ENCODE measurements at places on chromosomes 11 and 22. TPM values are rescaled to one million over a fixed set of nuclear protein-coding genes. Genes with fewer than 3 reads are reported as not detected.

GRCh38 chr11:81072273-81072672, 1631.4 kb upstream of the TENM4 start:
- DNase-seq = no peak

DNA sequence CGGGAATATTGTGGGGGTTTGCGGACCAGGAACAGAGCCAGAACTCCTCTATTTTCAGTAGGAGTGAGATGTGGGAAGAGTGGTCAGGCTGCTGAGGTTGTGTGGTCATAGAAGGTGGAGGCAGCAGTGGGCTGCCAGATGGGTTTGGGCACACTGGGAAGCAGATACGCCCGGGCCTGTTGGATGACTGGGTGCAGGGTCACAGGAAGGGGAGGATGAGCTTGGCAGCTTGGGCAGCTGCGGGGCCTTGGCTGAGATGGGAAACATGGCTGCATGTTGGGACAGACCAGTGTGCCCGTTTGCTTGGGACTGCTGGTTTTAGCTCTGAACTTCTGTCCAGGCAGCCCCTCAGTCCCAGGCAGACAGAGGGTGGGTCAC, 11.4 kb downstream of the SHANK3 start:
- DNase-seq = no peak

LRRC10B gene
- not detected for total RNA-seq

DNA sequence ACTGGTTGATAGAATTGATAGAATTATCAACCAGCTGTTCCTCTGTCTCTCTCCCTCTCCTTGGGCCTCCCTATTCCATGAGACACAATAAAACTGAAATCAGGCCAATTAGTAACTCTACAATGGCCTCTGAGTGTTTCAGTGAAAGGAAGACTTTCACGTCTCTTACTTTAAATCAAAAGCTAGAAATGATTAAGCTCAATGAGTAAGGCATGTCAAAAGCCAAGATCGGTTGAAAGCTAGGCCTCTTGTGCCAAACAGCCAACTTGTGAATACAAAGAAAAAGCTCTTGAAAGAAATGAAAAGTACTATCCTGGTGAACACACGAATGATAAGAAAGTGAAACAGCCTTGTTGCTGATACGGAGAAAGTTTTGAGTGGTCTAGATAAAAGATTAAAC, 16.6 kb downstream of the PIH1D2 start:
- no peak for DNase-seq

VSIG10L2 gene
- total RNA-seq = 17.2 TPM

GRCh38 chr11:102256251-102256650, 61.0 kb upstream of the BIRC3 start:
- no peak for DNase-seq

DNA sequence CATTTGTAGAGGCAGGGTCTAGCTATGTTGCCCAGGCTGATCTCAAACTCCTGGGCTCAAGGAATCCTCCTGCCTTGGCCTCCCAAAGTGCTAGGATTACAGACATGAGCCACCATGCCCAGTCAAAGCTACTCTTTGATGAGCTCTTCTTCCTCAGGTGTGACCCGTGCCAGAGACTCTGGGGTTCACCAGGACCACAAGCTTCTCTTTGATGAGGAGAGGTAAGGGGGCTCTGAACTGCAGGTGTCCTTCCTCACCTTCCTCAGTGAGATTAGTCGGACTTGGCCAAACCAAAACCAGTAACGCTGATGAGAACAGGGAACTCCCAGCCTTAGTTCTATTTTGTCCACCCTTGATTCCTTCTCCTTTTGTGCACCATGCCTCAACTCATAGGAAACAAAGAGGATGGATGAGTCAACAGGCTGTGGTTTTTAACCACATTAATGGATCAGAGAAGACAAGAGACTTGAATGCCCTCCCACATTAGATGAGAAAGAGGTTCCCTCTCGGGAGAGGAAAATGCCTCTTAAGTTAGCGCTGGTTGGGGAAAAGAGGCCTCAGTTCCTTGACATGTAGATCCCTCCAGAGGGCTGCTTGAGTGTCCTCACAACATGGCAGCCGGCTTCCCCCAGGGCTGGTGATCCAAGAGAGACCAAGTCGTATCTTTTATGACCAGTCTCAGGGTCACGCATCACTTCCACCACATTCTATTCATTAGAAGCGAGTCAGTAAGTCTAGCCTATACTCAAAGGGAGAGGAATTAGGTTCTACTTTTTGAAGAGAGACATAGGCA, 25.7 kb upstream of the CTR9 start:
- no peak for DNase-seq

DNA sequence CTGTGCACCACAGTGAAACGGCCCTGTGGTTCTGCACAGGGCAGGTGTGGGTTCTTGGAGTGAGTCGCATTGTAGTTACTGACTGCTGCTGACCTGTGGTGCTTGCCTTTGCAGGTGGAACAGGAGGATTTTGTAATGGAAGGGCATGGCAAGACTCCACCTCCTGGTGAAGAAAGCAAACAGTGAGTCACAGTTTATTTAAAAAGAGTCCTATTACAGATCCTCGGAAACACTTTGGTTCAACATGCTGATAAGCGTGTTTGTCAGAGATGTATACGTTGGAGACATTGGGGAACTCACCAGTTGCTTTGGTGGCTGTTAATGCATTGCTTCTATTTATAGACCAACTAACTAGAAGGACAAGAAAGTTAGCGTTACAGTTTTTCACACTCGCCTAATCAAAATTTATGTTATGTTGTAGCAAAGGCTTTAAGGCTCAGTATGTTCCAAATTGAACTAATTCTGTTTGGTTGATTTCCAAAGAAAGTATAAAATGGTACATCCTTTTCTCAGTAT, 21.7 kb upstream of the TNRC6B start:
- DNase-seq = no peak

- no peak for DNase-seq
These were observed 4.5 kb downstream of the TLCD5 start for GRCh38 chr11:120329556-120329955.

DNA sequence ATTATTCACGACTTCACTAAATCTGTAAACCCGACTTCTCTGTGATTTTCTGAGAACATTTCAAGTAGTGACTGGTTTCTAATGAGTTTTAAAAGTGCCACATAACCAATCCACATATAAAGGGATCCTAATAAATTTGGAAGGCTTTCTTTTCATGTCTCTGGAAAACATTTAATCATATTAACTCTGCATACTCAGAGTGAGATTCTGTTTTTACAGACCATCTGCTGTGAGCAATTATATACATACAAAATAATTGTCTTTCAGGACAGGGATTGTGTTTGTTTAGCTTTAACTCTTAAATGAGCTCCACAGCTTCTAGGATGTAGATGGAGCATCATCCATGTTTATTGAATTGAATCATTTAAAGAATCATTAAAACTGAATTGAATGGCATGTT, 65.1 kb downstream of the PRMT3 start:
- no peak for DNase-seq

- DNase-seq = no peak
These were observed 3.3 kb upstream of the KCNJ11 start for GRCh38 chr11:17391493-17392355.

GRCh38 chr22:34111210-34111824, 191.0 kb upstream of the LARGE1 start:
- no peak for DNase-seq

DNA sequence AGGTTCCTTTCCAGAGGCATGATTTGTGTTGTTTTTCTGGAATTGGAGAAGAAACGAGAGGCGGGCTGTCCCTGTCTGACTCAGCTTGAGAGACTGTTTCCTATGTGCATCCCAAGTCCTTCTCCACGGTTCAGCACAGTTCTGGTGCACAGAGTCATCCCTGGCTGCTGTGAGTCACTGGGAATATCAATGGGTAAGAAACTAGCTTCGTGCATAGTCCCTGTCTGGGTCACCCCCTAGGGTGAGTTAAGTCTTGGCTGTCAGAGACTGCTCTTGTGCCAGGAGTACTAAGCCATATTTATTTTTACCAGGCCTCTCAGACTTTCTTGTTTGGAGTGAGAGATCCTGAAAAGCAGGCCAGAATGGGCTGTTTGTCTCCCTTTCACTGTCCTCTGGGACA, 2.4 kb upstream of the LRP4 start:
- DNase-seq = peak; percentile 69

MCHR1 gene
- 0.64 TPM for total RNA-seq

OR51B2 gene
- total RNA-seq = not detected

GRCh38 chr11:117419482-117420142, 92.0 kb downstream of the CEP164 start:
- DNase-seq = peak; percentile 54

GRCh38 chr22:50710221-50710620, 27.8 kb upstream of the ACR start:
- DNase-seq = no peak

DNA sequence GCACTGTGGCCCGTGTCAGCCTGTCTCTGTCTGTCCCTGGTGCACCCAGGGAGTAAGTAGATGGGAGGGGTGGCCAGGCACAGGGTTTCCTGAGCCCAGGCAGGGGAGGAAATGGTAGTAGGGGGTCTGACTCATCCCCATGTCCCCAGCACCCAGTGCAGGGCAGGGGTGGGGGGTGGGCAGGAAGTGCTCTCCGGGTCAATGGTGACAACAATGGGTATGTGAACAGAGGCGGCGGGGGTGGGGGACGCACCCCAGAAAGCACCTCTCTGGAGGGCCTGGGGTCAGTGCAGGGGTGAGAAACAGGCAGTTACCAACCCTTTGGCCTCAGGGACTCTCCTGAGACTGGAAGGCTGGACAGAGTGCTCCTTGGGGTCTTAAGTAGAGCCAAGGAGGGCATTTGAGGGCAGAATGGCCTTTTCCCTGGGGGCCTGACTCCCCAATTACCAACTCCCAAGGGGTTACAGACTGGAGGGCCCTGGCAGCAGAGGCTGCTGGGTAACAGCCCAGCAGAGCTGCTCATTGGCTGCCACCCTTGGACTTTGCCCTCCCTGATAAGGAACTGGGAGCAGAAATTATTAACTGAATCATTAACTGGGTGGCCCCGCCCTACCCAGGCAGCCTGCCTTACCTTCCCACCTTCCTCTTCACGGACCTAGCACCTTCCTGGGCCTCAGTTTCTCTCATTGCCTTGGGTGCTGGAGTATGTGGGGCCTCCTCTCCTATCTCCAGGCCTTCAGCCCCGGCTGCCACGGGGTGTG, 4.2 kb downstream of the MYRF start:
- no peak for DNase-seq

OR5T3 gene
- total RNA-seq = not detected

DNA sequence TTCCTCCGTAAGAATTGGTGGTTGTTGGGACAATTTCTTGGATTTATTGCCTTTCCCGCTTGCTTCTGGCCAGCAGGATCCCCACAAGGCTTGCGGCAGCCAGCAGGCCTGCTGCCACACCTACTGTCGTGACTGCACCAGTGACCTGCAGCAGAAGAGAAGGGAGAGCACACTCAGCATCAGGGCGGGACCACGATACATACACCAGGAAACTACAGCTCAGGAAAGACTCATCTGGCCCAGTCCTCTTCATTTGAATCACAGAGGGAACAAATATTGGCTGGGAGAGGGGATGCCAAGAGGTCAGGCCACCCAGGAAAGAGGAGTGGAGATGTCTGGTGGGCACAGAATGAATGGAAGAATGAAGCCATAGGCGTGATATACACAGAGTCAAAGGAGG, 10.3 kb downstream of the PLAAT2 start:
- DNase-seq = no peak

BCO2 gene
- 1.2 TPM for total RNA-seq

DNA sequence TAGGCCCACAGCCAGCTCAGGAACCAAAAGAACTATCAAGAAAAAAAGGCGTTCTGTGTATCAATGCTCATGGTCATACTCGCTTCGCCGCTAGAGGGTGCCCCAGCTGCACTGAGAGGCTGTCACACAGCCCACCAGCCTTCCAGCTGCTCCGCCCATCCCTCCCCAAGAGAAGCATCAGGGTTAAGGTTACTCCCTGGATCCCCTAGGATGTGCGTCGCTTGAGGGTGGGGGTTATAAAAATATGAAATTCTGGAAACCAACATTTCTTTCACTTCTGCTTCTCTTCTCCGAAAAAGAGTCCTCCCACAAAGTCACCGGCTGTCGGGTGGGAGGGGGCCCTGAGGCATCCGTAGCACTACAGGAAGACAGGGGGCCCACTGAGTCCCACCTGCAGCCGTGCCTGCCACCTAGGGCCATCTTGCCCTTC, 1.7 kb downstream of the CBX6 start:
- peak; percentile 92 for DNase-seq

DNA sequence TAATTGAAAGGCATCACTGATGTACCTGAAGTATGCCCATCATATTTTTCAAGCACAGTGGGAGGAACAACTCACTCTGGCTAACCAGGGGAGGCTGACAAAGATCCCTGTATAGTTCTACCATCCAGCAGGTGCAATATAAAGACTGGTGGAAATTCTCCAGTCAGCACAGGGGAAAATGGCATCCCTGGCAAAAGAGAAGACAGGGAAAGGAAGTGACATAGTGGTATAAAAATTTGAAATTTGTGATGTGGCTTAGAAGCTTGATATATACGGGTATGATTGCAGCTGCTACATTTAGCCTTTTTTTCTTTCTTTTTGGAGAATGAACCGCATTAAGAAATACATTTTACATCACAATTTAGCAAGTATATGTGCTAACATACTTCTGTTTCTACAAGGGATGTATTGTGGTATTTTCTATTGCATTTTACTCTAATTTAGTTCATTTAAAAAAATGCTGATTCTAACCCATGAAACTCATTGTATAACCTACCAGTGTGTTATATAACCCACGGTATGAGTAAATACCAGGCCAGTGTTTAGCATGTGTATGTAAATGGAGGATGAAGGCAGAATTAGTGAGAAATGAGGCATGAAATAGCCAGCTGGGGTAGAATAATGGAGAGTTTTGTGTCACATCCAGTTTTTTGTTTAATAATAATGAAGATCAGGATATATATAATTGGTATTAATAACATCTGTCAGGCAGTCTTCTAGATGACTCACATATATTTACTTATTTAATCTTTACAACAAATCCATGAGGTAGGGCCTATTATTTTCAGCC, 186.1 kb downstream of the ARHGAP42 start:
- no peak for DNase-seq

DNA sequence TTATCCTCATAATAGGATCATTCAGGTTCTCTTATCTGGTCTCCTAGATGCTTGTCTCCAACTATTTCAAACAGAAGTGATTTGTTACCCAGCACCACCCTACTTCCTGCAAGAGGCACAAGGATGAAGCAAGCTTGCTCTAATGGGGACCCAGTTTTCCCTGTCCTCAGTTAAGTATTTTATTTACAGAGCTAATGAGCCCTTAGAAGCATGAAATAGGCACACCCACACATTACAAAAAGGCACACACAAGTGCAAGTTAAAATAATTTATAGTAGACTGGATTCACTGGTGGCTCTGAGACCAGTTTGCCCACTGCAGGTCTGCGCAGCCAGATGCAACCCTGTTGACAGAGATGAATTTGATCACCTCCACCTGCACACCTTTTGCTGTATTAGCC, 167.5 kb downstream of the KIRREL3 start:
- no peak for DNase-seq

ADAMTS8 gene
- total RNA-seq = 0.57 TPM

DNA sequence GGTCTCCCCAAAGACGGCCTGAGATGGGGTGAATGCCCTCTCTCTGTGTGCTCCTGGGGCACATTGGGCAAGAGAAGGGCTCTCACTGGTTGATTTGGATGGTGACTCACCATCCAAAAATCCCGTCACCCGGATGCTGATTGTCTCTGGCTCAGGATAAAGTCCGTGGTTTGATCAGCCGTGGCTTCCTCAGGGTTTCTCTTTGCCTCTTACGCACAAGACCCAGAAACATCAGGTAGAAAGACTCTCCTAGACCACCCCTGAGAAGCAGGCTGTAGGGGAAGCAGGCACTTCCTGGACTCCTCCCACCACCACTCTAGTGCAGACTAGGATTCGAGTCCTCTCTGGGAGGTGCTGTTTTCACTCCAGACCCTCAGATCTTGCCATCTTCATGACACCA, 176.1 kb upstream of the NCAM1 start:
- no peak for DNase-seq

- no peak for DNase-seq
These were observed 358.2 kb downstream of the DDX10 start for GRCh38 chr11:109023036-109023435.

OR10G7 gene
- total RNA-seq = not detected
